ENCODE measurements at places on chromosomes 5 and 9.

DNA sequence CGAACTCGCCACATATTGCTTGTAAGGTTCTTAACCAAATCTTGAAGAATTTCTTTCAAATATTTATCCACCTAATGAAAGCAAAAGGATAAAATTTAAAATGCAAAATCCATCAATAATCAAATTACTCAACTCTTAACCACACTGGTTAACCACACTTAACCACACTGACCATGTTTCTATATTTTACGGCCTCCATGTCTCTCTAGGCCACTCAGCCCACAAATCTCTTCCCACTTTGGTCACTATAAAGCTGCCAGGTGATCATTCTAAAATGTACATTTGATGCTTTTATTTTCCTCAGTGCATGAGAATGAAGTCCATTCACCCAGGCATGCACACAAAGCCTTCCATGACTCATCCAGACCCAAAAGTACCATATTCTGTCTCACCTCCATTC, 56.4 kb upstream of the OR2K2 start:
- no peak for DNase-seq

DNA sequence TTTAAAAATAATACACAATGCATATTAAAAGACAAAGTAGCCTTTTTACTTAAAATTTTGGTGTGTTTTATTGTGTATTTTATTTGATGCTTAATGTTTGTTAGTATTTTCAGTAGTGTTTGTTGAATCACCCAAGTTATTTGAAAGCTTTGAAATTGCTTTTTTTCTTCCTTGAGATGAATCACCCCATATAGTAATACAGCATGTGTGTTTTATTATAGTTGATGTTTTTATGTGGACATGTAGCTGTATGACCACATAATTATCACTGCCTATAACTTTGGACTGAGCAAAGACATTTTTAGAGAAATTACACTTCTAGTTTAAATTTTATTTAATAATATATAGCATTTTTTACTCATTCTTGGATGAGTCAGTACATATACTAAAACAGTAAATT, 18.0 kb downstream of the FAM174A start:
- DNase-seq = no peak

DNA sequence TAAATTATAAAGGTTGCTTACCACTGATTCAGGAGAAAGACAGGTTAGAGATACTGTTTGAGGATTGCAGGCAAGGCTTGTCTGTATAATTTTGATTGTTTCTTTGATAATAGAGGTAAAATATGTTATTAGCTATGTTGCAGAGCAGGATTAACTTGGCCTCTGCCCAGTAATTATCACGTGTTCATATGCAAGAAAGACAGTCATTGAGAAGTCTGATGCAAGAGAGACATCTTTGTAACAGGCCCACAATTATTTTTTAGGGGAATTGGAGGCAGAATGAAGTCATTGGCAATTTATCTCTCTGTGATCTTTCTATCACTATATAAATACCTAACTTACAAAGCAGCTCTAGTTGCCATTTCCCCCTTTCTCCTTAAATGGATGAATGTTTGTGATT, 46.0 kb downstream of the SLC44A1 start:
- DNase-seq = no peak

- no peak for DNase-seq
These were observed 34.0 kb downstream of the ZNF474 start for GRCh38 chr5:122163121-122164069.

GRCh38 chr5:16539169-16539666, 73.6 kb upstream of the ZNF622 start:
- no peak for DNase-seq

- no peak for DNase-seq
These were observed 115.7 kb downstream of the NFIB start for GRCh38 chr9:14198047-14198840.

- DNase-seq = no peak
These were observed 47.4 kb downstream of the NDUFS4 start for GRCh38 chr5:53607886-53608285.

- no peak for DNase-seq
These were observed 111.1 kb upstream of the KLF9 start for GRCh38 chr9:70525519-70525918.

- no peak for DNase-seq
These were observed 7.0 kb upstream of the GADD45G start for GRCh38 chr9:89597711-89598362.

DNA sequence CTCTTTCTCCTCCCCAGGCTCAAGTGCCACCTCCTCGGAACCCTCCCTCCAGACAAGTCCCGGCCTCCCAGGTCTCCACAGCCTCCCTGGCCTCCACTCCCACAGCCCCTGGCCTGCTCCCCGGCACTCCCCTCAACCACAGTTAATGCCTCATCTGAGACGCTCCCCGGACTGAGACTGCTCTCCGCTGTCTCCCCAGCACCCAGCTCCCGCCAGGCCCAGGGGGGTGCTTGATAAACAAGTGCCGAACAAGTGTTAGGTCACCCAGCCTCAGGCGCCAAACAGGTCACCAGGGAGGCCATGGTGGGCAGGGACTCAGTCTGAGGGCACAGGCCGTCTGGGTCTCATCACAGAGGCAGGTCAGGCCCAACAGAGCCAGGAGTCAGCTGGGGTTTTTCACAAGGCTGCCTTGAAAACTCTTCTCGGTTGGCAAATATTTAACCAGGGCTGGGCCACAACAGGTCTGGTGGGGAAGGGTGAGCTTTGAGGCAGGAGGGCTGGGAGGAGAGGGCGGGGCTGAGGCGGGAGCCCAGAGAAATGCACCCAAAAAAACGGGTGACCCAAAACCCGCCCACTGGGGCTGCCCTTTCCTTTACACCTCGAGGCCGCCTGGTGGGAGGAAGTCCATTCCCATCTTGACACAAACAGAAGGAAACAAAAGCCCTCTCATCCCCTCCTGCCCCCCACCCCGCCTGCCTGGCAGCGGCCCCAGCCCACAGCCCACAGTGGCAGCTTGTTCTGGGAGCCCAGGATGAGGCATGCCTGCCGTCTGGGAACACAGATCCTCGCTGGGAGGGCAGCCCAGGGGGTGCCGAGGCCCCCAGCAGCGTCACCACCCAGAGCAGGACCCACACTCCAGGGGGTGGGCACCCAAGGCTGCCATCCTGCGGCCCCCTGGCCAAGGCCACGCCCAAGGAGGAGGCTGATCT, 66.6 kb upstream of the STXBP1 start:
- no peak for DNase-seq

GRCh38 chr9:130883479-130883878, 13.1 kb downstream of the QRFP start:
- no peak for DNase-seq

- DNase-seq = no peak
These were observed 127.8 kb downstream of the MED27 start for GRCh38 chr9:131951905-131952304.

GRCh38 chr9:113963017-113963620, 87.0 kb downstream of the ZNF618 start:
- DNase-seq = peak; percentile 18

DNA sequence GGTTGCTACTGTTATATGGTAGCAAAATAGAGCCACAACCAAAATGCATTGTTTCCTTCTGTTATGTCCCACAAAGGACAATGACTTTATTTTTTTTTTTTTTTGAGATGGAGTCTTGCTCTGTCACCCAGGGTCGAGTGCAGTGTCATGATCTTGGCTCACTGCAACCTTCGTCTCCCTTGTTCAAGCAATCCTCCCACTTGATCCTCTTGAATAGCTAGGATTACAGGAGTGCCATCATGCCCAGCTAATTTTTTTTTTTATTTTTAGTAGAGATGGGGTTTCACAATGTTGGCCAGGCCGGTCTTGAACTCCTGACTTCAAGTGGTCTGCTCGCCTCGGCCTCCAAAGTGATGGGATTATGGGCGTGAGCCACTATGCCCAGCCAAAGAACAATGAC, 527.7 kb upstream of the SGCD start:
- no peak for DNase-seq

DNA sequence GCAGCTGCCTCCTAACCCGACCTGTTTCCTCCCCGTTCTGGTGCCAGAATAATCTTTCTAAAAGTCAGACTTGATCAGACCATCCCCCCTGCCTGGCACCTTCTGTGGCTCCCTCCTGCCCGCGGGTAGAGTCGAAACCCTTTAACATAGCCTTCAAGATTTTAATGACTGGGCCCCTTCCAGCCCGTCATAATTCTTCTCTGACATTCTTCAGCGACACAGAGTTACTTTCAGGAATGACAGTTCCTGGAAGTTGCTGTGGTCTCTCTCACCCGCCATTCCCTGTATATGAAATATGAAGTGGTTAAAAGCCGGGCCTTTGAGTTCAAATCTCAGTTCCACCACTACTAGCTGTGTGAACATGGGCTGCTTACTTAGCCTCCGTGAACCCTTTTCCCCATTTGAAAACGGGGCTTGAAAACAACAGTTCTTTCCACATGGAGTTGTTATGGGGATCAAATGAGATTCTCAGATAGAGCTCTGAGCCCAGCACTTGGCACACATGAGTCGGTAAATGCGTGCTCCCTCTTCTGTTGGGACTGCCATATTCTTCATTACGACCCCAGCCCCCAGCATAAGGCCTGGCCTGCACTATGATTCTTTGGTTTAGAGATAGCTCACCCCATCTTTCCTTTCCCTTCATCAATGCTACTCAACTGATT, 737 bp downstream of the NANS start:
- no peak for DNase-seq

DNA sequence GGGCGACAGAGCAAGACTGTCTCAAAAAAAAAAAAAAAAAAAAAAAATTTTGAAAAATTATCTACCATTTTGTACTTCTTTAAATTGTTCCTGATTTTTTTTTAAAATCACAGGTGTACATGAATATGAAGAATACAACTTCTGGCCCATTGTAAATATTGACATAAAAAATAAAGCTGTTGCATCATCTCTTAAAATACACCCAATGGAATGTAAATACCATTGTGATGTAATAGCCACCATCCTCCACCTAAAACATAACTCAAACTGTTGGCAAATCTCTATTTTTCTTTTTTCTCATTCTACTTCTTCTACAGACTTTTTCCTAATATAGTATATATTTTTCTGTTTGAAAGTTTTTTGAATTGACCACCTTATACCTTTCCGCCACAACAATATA, 61.0 kb upstream of the TEX48 start:
- no peak for DNase-seq

DNA sequence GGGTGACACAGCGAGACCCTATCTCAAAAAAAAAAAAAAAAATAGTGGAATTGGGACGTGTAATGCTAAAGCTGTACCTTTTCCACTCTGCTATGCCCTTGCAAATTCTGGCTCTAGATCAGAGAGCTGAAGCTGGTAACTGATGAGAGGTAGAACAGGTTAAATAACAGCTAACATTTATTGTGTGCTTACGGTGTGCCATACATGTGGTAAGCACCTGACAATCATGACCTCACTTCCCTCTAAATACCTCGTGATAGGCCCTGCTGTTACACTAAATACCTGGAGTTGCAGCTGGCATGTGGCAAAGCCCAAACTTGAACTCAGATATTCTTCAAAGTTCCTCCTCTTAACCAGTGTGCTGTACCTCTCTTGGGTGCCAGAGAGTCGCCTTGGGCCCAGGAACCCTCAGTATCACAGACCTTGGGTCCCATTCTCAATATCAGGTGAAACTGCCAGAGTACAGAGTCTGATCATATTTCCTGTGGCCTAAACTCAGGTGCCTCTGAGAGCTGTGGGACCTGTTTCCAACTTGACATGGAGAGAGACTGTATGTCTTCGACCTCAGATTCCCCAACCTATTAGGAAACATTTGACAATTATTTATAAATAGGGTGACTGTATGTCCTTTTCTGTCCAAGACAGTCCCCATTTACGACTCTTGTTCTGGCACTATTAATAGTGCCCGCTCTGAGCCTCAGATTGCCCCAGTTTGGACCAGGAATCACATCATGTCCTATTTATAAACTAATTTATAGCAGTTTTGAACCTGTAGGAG, 4.8 kb downstream of the ARL10 start:
- no peak for DNase-seq

DNA sequence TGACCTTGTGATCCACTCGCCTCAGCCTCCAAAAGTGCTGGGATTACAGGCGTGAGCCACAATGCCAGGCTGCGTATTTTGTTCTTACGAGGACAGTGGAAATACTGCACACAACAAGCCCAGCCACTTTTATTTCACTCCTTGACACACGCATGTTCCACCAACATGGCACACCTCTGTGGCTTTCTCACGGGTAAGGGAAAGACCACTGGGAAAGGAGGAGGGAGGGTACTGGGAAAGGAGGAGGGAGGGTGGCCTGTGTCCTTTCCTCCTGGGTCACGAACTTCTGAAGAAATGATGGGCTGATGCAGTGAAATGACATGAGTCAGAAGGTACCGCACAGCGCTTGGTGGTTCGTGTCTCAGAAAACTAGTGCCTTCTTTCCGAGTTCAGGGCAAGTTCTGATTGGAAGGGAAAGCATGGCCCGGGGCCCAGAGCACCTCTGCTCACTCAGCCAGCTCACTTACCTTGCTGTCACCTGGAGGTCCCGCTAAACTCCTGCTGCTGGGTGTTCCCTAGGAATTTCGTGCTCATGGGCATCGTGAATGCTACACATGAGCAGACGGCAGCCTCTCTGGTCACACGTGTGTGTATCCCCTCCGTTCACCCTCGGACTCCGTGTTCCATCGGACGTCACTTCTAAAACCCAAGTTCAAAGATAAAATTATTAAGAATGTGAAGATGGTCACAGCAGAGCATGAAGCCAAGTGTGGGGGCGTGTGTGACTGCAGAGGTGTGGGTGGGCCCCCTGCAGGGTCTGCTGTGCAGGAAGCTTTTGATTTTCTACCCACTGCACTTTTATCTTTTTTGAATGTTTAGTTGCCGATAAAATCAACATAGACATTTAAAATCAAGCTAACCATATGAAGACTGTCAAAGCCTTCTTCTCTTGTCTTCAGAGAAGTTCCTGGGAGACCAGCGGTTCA, 42.9 kb downstream of the LAMC3 start:
- DNase-seq = no peak

GRCh38 chr9:117696154-117696553, 8.0 kb upstream of the TLR4 start:
- DNase-seq = no peak

GRCh38 chr5:111447822-111448221, 64.5 kb downstream of the STARD4 start:
- no peak for DNase-seq

DNA sequence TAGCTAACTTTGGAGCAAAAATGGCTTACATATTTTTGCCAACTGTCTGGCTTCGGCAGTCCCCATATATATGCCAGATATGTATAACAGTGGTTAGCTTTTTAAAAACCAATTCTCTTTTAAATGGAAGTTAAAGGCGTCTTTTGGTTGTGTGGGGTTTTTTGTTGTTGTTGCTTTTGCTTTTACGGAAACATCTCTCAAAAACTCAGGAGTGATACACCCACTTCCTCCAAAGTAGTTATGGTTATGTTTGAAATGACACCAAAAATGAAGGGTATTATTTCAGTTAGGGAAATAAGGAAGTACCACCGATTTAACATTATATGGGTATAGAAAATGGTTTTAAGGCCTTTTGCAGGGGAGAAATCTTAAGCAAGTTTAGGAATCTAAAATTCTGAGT, 2.3 kb downstream of the CNOT8 start:
- no peak for DNase-seq

DNA sequence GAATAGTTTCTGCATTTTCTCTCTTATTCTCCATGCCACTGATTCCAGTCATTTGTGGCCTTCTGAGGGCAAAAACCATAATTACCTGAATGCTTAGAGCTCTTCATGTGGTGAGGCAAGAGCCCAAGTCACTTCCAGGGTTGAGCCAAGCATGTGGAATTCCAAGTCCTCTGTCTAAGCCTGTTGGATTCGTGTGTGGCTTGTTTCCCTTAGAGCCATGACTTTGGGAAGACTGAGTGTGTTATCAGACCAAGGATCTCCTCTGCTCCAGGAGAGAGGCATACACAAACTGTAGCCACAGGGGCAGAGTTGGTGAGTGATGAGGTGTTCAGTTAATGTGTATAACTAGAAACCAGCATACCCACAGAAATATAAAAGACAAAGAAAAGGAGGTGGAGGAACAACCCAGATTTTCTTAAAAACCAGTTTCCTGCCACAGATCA, 27.1 kb downstream of the SLC22A5 start:
- DNase-seq = no peak

Measured in GM12864 (cell line).